ENCODE measurements at places on chromosomes 7 and 10.

DNA sequence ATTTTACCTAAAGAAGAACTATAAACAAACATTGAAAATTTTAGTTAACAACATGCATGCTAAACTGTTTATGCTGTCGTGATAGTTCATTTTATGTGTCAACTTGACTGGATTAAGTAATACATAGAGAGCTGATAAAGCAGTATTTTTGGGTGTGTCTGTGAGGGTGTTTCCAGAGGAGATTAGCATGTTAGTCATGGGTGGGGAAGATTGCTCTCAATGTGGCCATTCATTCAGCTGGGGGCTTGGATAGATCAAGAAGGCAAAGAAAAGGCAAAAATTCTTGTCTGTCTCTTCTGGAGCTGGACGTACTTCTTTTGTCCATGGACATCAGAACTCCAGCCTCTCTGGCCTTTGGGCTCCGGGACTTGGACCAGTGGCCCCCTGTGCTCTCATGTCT, 172.9 kb upstream of the SEMA3E start:
- no peak for DNase-seq

DNA sequence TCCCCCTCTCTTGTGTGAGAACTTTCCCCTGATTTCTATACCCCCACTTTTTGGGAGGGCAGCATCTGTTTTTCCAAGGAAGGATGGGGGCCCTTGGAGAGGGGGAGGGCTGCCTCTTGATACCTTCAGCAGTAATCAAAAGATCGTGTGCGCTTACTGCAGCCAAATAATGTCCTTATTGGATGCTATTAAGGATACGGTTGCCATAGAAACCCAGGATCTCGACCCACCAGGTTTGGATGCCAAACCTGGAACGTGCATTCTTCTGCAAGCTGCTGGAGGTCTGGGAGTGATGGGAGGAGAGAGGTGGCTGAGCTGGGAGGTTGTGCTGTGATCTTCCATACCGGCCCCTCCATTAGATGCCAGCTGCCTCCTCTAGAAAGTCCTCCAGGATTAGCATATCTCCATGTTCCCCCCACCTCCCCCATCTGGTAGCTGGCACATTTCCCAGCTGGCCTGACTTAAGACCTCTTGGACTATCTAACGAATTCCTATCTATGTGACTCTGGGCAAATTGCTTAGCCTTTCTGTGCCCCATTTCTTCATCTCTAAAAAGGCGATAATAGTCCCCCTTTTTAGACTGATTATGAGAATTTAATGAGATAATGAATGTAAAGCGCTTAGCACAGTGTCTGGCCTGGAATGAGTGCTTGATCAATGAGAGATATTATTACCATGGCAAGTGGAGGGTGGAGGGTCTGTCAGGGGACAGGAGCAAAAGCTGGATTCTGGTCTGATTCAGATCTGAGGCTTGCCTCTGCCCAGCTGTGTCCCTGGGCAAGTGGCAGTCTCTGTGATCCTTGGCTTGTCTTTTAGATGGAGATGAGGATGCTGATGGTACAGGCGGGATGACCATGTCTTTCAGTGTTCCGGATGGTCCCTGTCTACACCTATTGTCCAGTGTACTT, 78.5 kb upstream of the PCBD1 start:
- DNase-seq, result no peak

- no peak for DNase-seq
These were observed 24.7 kb upstream of the GRID1 start for GRCh38 chr10:86391236-86391840.

DNA sequence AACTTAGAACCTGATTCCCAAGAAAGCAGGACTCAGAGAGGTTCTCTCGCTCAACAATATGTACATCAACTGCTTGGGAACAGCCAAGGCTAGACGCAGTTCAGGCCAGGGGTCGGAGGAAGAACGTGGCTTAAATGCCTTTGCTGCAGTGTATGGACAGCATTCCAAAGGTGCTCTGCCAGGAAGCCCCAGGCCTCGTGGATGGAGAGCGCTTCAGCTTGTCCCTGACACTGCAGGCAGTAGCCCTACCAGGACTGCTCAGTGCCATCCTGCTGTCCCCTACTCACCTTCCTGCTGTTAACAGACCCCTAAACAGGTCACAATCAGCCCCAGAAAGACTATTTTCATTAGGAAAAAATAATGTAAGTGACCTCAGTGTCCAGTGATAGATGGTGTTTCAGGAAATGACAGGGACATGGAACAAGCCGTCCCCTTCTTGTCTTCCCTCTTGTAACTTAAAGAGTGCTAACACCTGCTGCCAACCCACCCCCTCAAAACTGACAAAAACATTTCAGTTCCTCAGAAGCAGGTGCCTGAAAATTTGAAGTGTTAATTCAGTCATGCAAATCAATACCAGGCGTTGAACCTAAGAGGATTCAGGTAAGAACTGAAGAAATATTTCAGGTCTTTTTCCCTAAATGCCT, 16.5 kb downstream of the CREB3L2 start:
- DNase-seq, result no peak

DNA sequence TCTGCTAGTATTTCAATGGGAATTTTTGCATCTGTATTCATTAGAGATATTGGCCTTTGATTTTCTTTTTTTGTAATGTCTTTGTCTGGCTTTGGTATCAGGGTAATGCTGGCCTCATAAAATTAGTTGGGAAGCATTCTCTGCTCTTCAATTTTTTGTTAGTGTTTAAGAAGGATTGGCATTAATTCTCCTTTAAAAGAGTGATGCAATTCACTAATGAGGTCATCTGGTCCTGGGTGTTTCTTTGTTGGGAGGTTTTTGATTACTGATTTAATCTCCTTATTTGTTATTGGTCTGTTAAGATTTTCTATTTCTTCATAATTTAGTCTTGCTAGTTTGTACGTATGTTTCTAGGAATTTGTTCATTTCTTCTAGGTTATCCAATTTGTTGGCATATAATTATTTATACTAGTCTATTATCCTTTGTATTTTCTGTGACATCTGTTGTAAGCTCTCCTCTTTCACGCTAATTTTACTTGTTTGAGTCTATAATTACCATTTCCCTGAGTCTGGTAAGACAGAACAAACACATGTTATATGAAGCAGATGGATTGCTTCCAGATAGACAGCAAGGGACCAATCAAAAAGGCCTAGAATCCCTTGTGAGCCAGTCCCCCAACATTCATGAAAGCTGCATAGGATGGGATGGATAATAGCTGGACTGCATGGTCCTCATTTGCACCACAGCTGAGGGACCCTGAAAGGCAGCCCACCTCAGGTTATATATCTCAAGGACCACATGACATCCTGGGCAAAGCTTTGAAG, 54.4 kb downstream of the MTPAP start:
- no peak for DNase-seq

GRCh38 chr10:71225291-71226058, 13.1 kb downstream of the UNC5B start:
- no peak for DNase-seq

- no peak for DNase-seq
These were observed 327.1 kb downstream of the PRPF18 start for GRCh38 chr10:13913897-13914296.

- no peak for DNase-seq
These were observed 427.6 kb downstream of the INHBA start for GRCh38 chr7:41275255-41275654.
